Caudate nucleus (tissue), 63 donors: ENCODE measurements at places on chromosomes 7 and 10.

GRCh38 chr10:6530966-6531365 lies 49.1 kb downstream of the PRKCQ start:
- DNase-seq: no peak

GRCh38 chr10:11434324-11434723 lies 177.1 kb downstream of the USP6NL start:
- no peak for DNase-seq

DNA sequence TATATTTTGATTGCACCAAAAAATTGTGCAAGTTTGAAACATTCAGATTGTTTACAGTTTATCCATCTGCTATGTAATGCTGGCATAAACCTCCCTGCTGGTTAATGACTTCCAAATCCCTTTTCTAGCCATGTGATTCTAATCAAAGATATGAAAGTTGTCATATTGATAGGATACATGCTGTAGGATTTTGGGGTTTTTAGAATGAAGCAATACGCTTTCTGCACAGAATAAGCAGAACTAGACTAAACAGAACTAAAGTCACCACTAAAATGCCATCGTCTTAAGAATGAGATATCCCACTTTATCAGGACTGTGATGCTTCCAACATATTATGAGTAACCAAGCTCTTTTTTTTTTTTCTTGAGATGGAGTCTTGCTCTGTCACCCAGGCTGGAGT lies 856 bp downstream of the SSMEM1 start:
- no peak for DNase-seq

DNA sequence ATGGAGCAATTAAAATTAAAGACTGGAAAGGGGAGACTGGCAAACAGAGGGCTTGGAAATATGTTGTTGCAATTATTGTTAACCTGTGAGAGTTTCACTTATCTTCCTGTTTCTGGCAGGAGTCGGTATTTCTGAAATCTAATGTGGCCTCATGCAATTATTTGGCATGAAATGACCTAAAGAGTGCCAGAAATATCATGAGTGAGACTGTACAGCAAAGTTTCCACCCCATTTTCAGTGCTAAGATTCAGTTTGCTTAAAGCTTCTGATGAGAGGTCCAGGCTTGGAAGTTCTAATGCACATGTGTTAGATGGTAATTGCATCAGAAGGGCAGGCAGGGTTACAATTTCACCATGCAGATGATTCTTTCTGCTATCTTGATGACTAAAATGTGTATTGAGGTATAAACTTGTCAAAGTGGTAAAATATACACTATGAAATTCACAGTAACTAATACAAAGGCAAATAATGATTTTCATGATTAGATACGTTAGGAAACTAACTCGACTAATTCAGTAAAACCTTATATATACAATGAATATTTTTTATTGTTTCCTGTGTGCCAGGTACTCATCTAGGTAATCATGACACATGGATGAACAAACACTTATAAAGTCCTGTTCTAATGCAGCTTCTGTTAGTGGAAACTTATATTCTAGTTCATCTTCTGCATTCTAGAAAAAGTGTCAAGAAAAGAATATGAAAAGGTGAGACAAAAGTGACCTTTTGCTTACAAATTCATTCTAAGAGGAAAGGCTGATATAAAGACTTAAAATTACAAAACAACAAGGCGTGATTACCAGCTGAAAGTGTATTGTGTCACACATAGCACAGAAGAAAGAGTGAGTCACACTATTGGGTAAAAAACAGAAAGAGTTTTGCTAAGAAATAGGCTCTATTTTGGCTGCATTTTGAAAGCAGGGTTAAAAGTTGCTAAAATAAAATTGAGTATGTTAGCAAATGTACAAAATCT lies 533.4 kb upstream of the SEMA3D start:
- no peak for DNase-seq

- DNase-seq: no peak
These were observed 57.6 kb downstream of the YKT6 start for GRCh38 chr7:44258423-44258760.

- no peak for DNase-seq
These were observed 163.1 kb downstream of the PRKCQ start for GRCh38 chr10:6416892-6417512.

DNA sequence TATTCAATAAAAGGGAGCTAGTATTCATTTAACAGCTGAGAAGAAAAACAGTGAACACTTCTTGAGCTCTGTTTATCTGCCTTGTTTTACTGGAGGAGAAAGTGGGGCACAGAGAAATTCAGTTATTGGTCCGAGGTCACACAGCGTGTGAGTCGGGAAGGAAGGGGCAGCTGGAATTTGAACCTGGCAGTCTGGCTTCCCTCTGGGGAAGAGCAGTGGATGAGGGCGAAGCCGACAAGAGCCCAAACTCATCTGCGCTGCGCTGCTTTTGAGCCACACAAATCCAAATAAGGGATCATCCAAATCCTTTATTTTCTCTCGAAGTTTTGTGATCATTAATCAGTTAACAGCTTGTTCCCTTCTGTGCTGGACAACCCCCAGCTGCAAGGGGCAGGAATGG lies 23.7 kb upstream of the PFKFB3 start:
- DNase-seq: no peak

DNA sequence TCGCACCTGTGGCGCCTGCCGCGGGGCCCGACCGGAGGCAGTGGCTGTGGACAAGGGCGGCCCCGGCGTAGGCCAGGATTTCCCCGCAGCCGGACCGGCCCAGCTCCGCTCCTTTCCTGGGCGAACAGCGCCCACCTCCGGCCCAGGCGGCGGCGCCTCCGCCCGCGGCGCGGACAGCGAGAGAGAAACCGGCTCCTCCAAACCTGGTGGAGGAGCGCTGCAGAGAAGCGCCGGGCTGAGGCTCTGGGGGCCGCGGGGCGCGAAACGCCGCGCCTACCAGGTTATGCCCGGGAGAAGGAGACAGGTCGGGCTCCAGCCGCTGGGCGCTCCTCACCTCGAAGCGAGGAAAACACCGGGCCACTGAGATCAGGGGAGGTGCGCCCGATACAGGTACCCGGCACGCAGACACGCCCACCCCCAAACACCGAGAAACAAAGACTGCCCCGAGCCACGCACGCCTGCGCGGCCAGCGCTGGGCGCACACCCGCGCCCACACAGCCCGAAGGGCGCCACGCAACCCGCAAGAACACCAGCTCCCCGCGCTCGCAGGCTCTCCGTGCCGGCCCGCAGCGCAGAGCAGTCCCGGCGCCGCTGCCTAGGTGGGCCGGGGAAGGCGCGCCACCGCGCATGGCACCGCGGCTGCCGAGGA lies 3.3 kb downstream of the GRID1 start:
- DNase-seq: peak; percentile 40

- no peak for DNase-seq
These were observed 194.0 kb downstream of the DOCK4 start for GRCh38 chr7:112012242-112012641.

GRCh38 chr7:159048656-159049055 lies 96.0 kb downstream of the VIPR2 start:
- DNase-seq: no peak

DNA sequence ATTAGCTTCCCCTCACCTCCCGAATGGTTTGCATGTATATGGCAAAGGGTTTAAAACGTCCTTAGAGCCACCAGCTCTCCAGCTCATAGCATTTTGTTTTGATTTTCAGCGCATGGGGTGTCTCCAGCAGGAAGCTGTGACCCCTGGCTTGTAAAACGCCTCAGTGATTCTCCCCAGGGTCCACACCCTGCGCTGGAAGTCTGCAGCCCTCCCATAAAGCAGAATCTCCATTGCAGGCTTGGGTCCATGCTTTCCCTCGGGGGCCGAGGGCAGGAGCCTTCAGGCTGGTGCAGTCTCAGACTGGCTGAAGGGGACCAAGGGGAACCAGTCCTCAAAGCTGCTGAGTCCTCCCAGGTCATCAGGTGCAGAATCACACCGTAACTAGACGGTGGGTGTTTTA lies 109.7 kb downstream of the VIPR2 start:
- no peak for DNase-seq

GRCh38 chr10:90130321-90131086 lies 429.1 kb downstream of the KIF20B start:
- DNase-seq: no peak

GRCh38 chr7:2734751-2735571 lies 47.0 kb downstream of the AMZ1 start:
- DNase-seq: no peak

- DNase-seq: no peak
These were observed 40.4 kb upstream of the INPP5A start for GRCh38 chr10:132497063-132497680.

GRCh38 chr10:79562135-79562756 lies 2.0 kb upstream of the SFTPA2 start:
- peak; percentile 23 for DNase-seq

DNA sequence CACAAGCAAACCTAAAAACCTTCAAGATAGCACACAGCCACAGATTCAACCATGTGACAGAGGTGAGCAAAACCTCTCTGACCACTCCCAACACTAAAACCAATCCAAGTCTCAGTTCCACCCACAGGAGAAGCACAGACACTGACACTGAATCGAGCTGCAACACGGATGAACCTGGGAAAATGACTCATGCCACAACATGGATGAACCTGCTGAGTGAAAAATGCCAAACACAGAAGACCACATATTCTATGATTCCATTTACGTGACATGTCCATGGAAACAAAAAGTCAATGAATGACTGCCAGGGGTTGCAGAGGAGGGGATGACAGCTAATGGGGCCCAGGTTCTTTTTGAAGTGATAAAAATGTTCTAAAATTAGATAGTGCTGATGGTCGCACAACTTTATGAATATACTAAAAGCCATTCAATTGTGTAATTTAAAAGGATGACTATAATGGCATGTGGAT lies 22.0 kb downstream of the CYTH3 start:
- DNase-seq: no peak
